T-helper 2 cell treated with Interferon-gamma antibody and Interleukin-4, amounts not matched to agents 5 μg/mL and 100 μg/mL, for 36 hours (primary cell): ENCODE measurements at places on chromosomes 4 and X.

DNA sequence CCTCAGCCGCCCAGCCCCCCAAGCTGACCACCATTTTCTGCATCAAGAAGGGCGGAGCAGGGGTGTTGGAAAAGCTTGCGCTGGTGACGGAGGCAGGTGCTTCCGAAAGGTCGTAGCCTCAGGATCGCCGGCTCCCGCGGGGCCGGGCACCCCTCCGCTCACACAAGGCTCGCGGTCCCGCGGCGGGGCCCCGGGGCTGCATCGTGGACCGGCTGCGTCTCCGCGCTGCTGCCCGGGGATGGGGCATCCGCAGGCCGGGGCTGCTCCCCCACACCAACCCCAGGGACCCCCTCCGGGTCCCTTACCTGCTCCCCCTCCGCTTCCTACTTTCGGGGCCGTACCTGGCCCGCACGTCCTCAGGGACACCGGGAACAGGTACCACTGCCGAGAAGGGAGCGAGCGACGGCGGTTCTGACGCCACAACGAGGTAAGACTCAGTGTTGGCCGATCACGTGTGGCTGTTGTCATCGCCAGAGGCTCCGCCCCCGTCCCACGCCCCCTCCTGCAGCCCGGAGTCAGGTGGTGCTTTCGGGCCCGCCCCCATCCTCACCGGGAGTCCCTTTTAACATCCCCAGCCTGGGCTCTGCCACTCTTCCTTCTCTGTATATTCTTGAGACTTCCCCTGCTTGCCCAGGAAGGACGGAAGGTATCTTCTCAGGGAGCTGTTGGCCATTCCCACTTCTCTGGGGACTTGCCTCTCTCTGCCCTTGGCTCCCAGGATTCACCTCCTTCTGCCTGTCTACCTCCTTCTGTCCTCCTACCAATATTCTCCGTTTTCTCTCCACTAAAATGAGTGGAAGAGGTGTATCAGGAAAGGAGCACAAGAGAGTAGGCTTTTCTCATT lies at the start of gene BEX2:
Gene BEX2, minus strand, starts transcription at position 436 of the 844 bp plus-strand sequence. CDS start 1,014 bp downstream, outside the sequence.
- peak; percentile 67 for DNase-seq

DNA sequence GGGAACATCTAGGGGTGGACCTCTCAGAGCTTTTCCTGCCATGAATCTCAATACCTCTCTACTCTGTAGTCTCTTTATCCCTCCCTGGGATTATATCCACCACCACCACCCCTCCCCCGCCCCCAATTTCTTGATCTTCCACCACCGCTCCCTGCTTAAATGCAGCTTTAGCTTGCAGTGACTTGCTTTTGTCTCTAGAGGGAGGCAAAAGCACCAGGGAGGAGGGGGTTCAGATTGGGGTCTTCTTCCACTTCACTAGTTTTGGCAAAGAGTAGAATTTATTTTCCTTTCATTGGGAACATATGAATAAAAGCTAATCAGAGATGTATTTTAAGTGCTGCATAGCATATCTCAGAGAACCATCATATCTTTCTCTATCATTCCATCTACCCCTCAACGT lies 5.5 kb downstream of the ARHGAP36 start:
- DNase-seq, result no peak

GRCh38 chr4:111997785-111998184 lies 147.5 kb upstream of the FAM241A start:
- no peak for DNase-seq

- no peak for DNase-seq
Observed at GRCh38 chrX:66023385-66024091, 16.3 kb downstream of the VSIG4 start.

- no peak for DNase-seq
Observed at GRCh38 chr4:165780735-165781134, 92.3 kb upstream of the TLL1 start.

DNA sequence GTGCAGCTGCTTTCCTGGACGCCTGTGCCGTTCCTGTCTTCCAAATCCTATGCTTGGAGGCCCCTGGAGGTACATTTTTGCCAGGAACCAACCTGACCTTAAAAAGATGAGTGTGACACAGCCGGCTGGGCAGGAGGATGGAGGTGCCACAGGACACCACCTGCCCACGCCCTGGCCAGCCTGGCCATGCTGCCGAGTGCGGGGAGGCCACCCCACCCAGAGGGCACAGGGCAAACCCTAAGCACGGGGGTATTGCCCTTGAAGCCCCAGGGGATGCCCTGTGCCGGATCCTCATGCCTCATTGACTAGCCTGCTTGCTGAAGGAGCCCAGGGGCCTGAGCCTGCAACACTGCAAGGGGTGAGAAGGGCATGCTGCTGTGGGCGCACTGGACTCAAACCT lies 20.1 kb downstream of the FGFR3 start:
- DNase-seq, result no peak

- DNase-seq, result no peak
Observed at GRCh38 chr4:172791841-172792240, 376.8 kb upstream of the GALNT7 start.

DNA sequence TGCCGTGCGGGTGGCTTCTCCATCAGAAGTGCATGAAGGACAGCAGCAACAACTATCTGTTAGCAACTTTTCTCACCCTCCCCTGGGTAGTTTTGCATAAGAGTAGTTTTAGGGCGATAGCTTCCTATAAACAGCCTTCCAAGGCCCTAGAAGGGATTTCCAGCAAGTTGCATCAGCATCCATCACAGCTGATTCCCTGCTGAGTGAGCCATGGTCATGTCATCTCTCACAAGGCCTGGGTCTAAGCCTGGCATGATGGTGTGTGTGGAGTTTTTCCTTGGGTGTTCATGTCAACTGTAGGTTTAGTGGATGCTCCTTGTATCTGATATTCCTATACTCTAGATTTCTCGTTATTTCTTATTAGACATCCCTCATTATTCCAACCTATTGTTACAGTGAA lies 2324.7 kb upstream of the AGA start:
- DNase-seq, result no peak

GRCh38 chr4:15653864-15654592 lies 1.1 kb downstream of the FBXL5 start:
- no peak for DNase-seq

DNA sequence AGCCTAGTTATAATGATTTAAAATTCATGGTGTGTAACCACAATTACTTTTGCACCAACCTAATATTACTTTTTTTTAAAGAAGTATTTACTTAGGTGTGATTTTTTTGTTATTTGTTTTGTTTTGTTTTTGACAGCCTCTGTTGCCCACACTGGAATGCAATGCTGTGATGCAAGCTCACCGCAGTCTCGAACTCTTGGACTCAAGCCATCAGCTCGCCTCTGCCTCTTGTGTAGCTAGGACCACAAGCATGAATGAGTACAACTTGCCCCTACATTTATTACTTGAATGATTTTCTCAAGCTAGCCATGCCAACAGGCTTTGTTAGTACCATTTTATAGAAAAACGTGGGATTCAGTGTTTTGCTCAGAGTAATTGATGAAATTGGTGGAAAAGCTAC lies 488.8 kb upstream of the CPEB2 start:
- DNase-seq, result no peak

DNA sequence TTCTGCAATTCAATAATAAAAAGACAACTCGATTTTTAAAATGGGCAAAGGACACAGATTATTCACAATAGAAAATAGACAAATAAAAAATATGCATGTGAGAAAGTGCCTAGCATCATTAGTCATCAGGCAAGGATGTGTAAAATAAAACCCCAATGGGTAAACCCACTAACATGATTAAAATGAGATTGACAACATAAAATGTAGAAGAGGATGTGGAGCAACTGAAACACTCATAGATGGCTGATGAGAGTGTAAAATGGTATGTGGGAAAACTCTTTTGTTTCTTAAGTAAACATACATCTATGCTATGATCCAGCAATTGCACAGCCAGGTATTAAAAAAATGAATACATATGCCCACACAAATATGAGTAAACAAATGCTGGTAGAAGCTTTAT lies 177.6 kb downstream of the IQCM start:
- no peak for DNase-seq

DNA sequence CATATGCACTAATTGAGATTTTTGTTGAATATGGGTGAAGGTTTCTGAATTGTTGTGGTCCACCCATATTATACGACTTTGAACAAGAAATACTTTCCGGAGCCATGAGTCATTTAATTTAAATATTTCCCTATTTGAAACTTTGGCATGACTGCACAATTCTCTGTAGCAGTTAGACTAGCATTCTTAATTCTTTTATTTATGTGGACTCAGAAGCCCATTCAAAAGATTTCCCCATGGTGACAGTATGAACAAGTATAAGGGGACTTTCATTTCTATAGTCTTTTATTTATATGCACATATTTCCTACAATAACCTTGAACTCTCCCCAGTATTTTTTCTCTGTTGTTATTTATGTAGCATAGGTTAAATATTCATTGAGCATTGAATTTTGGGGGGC lies 72.6 kb downstream of the DTHD1 start:
- DNase-seq, result no peak

- no peak for DNase-seq
Observed at GRCh38 chr4:48042979-48043461, 26.4 kb downstream of the NIPAL1 start.

DNA sequence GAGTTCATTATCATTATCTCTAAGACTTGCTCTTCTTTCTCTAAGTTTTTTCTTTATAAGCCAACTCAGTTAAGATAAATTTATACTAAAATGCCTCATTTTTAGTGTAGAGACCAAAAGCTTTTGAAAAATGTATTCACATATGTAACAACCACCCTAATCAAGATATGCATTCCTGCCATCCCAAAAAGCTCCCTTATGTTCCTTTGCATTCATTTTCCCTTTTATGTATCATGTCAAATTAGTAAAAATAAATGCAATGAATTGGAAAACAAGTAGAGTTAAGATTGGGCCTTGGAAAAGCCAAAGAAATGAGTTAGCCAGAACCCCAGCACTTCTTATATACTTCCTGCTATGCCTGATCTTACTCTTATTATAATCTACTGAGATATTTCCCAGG lies 62.2 kb downstream of the NPY2R start:
- DNase-seq, result no peak

GRCh38 chr4:41069838-41070237 lies 144.5 kb downstream of the APBB2 start:
- DNase-seq, result no peak

DNA sequence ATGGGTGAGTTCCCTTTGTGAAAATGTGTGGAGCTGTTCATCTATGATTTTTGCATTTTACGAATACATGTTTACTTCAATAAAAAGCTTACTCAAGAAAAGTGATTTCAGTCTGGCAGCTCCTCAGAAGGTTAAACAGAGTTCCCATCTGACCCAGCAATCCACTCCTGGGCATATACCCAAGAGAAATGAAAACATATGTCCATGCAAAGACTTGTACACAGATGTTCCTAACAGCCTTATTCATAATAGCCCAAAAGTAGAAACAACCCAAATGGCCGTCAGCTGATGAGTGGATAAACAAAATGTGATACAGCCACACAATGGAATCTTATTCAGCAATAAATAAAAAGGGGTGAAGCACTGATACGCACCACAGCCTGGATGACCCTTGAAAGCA lies 20.8 kb downstream of the CLCN4 start:
- no peak for DNase-seq

DNA sequence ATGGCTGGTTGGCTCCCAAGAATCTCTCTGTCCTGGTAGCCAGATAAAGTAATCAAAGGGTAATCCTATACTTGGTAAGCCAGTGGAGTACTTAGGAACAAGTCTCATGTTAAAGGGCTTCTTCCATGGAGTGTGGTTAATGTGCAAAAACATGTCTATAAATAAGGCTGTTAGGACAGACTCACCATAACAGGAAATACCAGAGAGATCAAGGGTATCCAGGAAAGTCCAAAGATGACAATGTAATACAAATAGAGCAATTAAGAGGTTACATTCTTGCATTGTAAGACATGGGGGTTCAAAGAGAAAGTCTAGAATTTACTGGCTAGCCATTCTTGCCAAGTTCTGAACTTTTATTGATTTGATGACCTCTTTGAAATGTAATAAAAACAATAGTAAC lies 61.9 kb upstream of the ZCCHC13 start:
- DNase-seq, result no peak

DNA sequence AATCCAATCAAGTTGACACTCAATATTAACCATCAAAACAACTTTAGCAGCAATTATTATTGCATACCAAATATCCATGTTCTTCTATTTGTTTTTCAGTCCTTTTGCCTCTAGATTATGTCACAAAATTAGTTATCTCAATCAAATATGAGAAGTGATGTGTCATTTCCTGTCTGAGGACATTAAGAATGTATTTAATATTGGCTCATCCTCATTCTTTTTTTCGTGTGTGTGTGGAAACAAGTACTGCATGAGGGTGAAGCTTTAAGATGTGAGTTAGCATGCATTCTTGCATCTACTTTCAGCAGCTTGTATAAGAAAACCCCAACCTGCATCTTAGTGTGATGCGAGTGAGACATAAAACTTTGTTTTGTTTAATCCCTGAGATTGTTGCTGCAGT lies 301.4 kb downstream of the GRIA2 start:
- no peak for DNase-seq

- no peak for DNase-seq
Observed at GRCh38 chrX:113421432-113421831, 580.8 kb upstream of the AMOT start.

DNA sequence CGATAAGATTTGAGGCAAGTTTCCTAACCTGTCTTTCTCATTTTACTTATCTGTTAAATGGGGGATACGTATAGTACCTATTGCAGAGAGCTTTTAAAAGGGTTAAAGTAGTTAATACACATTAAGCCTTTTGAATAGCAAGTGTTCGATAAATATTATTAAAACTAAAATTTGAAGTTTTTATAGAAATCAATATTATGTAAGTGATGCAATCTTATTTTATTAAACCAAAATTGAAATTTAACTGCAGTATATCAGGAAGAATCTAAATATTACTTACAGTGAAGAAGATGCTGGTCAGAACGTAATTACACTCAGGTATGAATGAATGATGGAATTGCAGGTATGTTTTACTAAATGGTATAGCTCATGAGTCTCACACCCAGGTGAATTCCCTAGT lies 58.0 kb downstream of the ANXA3 start:
- DNase-seq, result no peak

- DNase-seq, result no peak
Observed at GRCh38 chr4:52369649-52370048, 289.5 kb downstream of the USP46 start.

GRCh38 chrX:13014111-13015096 lies 30.0 kb downstream of the FAM9C start:
- DNase-seq, result no peak

GRCh38 chrX:133375615-133376340 lies 39.5 kb downstream of the GPC4 start:
- DNase-seq, result no peak

GRCh38 chr4:79237851-79238250 lies 88.0 kb downstream of the NAA11 start:
- no peak for DNase-seq

GRCh38 chr4:35325908-35326453 lies 918.3 kb downstream of the ARAP2 start:
- no peak for DNase-seq

GRCh38 chr4:91448668-91449330 lies 855.0 kb upstream of the GRID2 start:
- no peak for DNase-seq
